LHCN-M2 (cell line): ENCODE measurements at places on chromosomes 2 and 18.

DNA sequence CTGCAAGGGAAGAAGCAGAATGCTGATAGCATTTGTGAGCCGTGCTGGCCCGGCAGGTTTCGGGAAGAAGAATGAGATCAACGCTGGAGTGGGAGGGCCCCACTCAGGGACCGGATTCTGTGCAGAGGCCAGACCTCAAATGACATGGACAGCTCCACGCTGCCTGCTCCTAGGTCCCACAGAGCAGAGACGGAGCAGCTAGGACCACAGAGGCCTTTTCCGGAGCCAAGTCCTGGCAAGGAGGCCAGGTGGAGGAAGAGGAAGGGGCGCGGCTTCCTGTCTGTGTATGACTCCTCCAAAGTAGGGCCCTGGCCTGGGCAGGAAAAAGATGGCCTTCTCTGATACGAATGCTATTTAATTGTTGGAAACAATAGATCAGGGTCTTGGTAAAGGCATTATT, 139.9 kb downstream of the LRRC30 start:
- no peak for DNase-seq

- no peak for DNase-seq
Measured at GRCh38 chr2:198287706-198288105, 483.3 kb downstream of the PLCL1 start.

DNA sequence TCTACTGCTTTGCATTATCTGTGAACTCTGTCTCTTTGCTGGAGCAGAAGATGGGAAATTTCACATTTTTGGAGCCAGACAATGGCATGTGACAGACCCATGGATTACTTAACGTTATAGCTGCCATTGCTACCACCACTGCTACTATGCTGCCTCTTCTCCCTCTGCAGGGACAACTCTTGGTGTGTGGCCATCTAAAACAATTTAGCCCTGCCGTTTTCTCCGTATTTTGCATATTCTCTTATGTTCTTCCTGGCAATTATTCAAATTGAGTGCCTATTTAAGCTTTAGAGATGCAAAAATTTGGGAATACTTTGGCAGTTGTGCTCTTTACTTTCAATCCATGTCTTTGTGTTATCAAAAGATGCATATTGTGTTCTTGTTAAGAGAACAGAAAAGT, 386.8 kb downstream of the XIRP2 start:
- no peak for DNase-seq

DNA sequence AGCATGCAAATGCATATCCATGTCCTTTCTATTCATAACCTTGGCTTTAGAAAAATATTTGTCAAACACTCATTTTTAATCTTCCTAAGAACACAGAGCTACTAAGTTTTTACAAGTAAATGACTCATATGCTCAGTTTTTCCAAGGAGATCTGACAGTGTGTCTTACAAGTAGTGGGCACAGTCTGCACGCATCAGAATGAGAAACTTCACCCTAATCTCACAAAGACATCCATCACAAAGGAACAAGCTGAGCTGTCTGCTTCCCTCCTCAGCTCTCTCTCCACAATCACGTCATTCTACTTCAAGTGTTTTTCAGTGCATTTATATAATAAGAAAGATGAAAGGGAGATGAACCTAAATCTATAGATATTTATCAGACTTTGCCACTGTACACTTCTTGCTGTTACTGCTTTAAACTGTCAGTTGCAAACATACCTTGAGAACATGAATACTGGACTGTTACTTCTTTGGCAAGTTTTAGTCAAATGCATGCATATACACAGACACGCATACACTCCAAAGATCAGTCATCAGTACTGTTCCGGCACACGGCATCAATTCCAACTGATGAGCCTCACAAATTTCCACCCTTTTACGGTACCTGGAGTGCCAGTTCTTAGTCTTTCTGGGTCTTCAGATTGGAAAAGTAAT, 75.7 kb downstream of the RBMS1 start:
- peak; percentile 91 for DNase-seq

GRCh38 chr18:50662177-50662576, 102.3 kb downstream of the MAPK4 start:
- DNase-seq: no peak

DNA sequence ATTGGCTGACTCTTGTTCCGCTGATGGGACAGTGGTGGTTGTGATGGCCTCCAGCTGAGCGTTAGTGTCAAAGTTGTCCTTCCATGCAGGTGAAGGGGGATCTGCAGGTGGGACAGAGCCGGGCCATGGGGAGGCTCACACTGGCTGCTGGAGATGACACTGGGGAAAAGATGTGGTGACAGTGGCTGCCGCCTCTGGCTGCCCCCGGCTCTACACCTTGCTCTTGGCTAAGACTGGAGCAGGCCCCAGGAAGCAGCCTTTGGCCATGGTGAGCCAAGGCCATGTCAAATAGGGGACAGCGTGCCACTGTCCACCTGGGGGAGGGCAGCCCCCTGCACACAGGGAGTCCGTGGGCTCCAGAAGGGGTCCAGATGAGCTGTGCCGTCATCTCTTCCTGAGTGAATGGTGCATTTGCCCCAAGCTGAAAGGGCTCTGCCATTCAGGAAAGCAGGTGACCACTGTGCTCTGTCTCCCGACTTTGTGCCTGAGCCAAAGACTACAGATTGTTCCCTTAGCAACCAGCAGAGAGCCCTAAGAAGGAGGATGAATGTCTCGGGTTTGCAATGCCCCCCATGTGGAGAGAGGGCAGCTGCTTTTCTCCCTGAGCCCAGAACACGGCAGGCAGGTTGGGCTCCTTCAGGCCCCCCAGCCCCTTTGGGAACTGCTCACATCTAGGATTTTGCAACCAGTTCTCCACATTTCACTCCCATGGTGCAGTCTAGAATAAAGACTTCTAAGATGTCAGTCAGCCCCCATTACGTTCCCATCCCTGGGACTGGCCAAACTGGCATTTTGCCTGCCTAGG, 79.1 kb upstream of the BCL2L11 start:
- DNase-seq: no peak

GRCh38 chr2:69022548-69022947, 9.6 kb downstream of the ANTXR1 start:
- DNase-seq: no peak

DNA sequence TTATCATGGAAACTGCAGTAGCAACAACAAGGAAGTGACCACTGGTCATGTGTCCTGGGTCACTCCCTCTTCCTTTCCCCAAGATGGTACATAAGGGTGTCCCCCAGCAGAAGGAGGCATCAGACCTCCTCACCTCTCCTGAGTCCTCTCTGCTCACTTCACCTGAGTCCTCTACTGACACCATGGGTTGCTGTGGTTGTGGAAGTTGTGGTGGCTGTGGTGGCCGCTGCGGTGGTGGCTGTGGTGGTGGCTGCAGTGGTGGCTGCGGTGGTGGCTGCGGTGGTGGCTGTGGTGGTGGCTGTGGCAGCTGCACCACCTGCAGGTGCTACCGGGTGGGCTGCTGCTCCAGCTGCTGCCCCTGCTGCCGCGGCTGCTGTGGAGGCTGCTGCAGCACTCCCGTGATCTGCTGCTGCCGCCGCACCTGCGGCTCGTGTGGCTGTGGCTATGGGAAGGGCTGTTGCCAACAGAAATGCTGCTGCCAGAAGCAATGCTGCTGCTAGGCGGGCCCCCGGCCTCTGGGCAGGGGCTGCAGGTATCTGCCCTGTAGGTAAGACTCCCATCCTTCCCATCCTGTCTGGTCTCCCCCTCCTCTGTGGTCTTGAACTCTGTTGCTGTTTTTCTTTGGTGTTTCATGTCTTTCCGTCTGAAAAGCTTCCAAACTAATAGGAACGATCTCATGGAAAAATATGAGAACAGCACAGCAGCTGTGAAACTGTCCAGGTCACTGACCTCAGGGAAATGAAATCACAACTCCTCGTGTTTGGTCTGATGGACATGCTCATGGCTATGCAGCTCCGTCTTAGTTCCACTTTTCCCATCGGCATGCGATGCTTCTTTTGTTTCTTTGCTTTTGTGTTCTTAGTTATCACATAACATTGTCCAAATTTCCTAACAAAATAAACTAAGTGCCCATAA, at the start of gene SCYGR4:
Gene SCYGR4, plus strand, starts transcription at position 183 of the 915 bp plus-strand sequence. Its CDS starts 0 bp downstream, at position 183.
- DNase-seq: peak; percentile 56

DNA sequence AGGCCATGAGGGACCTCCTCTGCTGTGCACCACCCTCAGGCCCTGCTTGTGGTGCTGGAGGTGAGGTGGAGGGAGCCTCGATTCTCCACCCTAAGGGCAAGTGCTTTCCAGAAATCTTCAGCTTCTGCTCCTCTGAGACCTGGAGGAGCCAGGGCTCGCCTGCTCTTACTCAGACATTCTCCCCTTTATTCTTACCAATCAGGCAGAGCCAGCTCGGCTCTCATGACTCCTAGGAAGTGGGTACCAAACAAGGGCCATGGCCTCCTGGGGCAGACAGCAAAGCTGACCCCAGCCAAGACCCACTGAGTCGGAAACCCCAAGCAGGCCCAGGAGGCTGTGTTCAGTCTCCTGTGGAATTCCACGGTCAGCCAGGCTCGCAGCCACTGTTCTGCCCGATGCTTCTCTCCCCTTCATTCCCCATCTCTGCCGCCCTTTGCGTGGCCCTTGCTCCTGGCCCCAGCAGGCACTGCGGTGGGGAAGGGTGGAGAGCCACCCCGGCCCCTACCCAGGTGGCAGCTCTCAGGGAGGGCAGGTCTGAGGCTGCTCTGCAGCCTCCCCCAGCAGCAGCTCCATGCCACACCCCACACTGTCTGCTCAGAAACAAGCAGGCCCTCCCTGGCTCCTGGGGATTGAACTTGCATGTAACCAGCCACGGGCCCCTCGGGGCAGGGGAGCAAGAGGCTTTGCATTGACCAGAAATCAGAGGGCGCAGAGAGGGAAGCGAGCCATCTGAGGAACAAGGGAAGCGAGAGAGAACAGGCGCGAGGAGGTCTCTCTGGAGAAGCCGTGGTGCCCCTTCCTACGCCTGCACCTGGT, 24.0 kb downstream of the HS1BP3 start:
- DNase-seq: no peak

- DNase-seq: no peak
Measured at GRCh38 chr2:135768863-135769262, 27.2 kb downstream of the UBXN4 start.

- peak; percentile 5 for DNase-seq
Measured at GRCh38 chr18:60232541-60232940, 140.0 kb downstream of the MC4R start.

- DNase-seq: no peak
Measured at GRCh38 chr2:222750533-222750932, 79.1 kb downstream of the MOGAT1 start.

- no peak for DNase-seq
Measured at GRCh38 chr2:32379352-32379751, 22.5 kb downstream of the BIRC6 start.

GRCh38 chr2:232416521-232417470, 10.2 kb downstream of the ALPG start:
- no peak for DNase-seq

- no peak for DNase-seq
Measured at GRCh38 chr2:19841918-19842693, 59.7 kb downstream of the TTC32 start.

DNA sequence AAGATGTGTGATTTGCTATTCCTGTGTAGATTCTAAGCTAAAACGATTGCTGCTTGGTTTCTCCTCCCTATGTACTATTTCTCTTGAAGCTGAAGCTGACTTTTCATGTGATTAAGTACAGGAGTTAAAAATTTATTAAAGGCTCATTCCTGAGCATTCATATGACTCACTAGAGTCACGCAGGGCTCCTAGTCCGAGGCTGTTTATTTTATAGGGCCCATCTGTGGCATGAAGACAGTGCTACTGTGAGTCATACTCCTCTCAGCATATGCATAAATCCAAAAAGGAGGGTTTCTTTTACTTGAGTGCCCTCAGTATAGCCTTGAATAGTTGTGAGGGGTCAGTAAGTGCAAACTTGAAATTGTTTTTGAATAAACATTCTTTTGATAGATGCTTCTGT, 378.8 kb downstream of the PTPRM start:
- peak; percentile 91 for DNase-seq

- no peak for DNase-seq
Measured at GRCh38 chr2:231036131-231036530, 1.2 kb upstream of the C2orf72 start.

GRCh38 chr2:14261771-14262170, 370.7 kb upstream of the LRATD1 start:
- no peak for DNase-seq

DNA sequence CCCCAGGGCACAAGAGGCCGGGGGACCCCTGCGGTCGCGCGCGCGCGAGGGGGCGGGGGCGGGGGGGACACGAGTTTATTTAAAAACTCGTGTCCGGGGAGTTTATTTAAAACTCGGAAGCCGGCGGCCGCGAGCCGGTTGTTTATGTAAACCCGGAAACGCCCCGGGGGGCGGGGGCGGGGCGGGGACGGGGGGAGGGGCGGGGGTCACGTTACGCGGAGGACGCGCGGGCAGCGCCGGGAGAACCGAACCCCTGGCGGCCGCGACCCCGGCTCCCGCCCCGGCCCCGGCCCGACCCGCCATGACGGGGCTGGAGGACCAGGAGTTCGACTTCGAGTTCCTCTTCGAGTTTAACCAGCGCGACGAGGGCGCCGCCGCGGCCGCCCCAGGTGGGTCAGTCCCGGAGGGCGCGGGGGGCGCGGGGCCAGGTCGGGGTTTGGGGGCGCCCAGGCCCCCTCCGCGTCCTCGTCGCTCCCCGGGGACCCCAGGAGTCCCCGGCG, 4.4 kb downstream of the NFATC1 start:
- DNase-seq: no peak

- no peak for DNase-seq
Measured at GRCh38 chr2:181444654-181445053, 12.5 kb upstream of the ITGA4 start.

- DNase-seq: no peak
Measured at GRCh38 chr2:231785822-231786176, 446 bp upstream of the COPS7B start.

DNA sequence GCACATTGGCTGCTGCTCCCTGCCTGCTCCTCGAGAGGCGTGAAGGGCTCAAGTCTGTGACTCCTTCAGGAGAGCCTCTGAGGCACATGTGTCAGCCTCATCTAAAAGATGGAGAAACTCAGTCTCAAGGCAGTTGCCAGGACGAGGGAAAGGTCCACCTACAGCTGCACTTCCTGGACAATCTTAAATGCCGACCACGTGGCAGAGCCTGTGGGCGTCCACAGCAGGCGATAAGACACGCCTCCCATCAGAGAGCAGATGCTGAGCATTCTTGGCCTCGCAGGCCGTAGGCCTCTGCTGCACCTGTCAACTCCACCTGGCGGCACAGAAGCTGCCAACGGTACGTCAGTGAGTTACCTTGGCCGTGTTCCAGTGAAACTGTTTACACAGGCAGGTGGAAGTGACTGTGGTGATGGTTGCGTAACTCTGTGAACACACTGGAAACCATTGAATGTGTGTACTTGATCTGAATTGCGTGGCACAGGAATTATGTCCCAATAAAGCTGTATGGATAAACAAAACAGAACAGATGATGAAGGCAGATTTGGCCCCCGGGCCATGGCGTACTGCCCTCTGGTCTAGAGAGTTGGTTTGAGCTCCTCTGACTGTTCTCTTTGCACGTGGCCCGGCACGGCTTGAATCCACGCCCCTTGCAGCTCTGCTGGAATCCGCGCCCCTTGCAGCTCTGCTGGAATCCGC, 114.5 kb downstream of the RNF144A start:
- peak; percentile 2 for DNase-seq

- DNase-seq: no peak
Measured at GRCh38 chr2:70710038-70710690, 57.8 kb downstream of the ADD2 start.

DNA sequence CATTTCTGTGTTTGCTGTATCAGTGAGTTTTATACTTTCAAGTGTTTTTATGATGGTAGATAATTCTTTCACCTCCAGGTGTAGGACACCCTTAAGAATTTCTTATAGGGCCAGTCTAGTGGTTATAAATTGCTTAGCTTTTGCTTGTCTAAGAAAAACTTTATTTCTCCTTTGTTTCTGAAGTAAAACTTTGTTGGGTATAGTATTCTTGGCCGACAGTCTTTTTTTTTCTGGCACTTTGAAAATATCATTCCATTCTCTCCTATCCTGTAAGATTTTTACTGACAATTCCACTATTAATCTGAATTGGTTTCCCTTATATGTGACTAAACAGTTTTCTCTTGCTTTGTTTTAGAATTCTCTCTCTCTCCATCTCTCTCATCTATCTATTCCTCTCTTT, 118.7 kb upstream of the LRRTM4 start:
- no peak for DNase-seq
